ENCODE measurements at places on chromosomes 6 and 20.

DNA sequence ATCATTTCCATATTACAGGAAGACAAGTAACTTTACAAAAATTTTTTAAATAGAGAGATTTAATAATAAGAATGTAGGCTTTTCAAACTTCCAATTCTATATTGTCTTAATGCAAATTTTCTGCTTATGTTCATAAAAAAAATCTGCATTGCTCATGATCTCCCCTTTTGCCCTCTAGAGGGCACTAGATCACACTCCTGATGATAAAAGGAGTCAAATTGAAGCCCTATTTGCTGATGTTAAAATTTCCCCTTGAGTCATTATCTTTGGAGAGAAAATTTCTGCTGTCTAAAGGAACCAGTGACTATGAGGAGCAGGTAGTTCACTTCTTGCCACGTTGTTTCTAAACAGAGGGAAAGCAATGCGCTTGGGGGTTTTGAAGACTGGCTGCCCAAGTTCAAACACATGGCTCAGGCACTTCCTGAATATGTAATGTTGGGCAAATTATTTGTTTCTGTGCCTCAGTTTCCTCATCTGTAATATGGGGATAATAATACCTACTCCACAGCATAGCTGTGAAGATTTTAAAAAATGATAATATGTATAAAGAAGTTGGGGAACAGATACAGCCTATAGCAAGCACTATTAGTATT is 874.2 kb downstream of the TFAP2A start:
- no peak for DNase-seq

- no peak for DNase-seq
Measured at GRCh38 chr6:118292558-118292957, 255.5 kb upstream of the PLN start.

DNA sequence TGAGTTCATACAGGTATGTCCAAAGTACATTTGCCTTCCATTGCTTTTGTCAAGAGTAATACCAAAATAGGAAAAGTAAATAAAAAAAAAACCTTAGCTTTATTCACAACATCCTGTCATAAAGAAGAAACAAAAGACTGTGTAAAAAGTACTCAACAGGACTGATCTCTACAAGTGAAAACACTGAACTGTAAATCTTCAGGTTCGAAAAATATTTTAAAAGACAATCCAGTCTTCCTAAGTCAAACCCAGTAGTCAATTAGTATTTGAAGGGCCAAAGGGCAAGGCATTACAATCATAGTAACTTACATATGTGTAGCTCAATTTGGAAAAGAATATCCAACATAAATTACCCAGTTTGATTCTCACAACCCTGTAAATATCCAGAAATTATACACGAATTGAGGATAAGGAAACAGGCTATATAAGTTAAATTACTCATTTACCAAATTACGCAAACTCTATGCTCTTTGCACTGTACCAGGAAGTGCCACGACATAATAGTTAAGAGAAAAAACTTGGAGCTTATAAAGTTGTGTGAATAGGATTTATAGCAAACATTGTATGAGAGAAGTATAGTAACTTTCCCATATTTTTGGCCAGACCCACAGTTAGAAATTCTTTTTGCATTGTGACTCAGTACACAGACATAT is 21.2 kb downstream of the PTPRK start:
- DNase-seq, result no peak

- DNase-seq, result no peak
Measured at GRCh38 chr6:37942606-37943376, 123.3 kb downstream of the ZFAND3 start.

DNA sequence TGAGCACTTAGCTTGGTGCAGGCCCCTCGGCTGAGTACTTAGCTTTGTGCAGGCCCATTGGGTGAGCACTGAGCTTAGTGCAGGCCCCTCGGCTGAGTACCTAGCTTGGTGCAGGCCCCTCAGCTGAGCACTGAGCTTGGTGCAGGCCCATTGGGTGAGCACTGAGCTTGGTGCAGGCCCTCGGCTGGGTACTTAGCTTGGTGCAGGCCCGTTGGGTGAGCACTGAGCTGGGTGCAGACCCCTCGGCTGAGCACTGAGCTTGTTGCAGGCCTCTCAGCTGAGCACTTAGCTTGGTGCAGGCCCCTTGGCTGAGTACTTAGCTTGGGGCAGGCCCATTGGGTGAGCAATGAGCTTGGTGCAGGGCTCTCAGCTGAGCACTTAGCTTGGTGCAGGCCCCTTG is 387.1 kb downstream of the THBS2 start:
- no peak for DNase-seq

GRCh38 chr6:132972971-132973370 is 158.6 kb downstream of the RPS12 start:
- DNase-seq, result peak; percentile 76

- DNase-seq, result no peak
Measured at GRCh38 chr6:69880601-69881000, 14.2 kb downstream of the COL19A1 start.

- DNase-seq, result no peak
Measured at GRCh38 chr6:78482801-78483552, 384.4 kb upstream of the IRAK1BP1 start.

DNA sequence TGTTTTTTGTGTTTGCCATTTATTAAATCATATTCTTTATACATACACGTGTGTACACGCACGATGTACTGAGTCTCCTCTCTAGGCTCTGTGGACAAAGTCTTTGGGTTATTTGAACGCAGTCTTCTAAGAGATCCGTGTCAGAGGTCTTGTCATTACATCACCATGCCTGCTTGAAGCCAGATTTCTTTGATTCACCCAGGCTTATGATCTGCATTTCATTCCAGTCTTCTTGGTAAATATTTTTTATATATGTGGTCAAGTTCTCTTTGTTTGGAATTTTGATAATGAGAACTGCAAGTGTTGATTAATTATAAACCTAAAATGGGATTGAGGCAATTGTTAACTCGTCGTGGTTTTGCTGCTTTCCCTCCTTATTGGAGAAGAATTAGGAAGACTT is 34.6 kb downstream of the KCNS1 start:
- DNase-seq, result no peak

DNA sequence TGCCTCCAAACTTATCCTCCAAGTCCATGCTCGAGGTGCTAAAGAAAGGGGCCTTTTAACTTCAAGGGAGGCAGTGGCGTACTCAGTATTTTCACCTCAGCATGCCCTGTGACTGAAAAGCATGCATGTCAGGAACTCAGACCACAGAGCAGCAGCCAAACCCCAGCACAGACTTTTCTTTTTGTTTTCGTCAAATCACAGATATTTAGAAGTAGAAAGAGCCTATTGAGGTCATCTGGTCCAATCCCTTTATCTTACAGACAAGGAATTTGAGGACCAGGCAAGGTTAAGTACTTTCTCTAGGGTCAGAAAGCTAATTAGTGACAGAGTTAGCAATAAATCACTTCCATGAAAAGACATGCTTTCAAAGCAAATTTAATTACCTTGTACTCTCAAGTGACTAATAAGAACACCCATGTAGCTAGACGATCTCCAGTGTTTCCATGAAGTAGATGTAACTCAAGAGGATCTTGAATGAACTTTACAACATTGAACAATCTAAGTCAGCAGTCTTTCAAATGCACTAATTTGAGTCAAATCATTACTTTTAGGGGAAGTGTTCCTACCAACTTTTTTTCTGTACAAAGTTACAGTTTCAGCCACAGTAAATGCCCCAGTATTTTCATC is 35.9 kb downstream of the MOXD1 start:
- DNase-seq, result peak; percentile 32

DNA sequence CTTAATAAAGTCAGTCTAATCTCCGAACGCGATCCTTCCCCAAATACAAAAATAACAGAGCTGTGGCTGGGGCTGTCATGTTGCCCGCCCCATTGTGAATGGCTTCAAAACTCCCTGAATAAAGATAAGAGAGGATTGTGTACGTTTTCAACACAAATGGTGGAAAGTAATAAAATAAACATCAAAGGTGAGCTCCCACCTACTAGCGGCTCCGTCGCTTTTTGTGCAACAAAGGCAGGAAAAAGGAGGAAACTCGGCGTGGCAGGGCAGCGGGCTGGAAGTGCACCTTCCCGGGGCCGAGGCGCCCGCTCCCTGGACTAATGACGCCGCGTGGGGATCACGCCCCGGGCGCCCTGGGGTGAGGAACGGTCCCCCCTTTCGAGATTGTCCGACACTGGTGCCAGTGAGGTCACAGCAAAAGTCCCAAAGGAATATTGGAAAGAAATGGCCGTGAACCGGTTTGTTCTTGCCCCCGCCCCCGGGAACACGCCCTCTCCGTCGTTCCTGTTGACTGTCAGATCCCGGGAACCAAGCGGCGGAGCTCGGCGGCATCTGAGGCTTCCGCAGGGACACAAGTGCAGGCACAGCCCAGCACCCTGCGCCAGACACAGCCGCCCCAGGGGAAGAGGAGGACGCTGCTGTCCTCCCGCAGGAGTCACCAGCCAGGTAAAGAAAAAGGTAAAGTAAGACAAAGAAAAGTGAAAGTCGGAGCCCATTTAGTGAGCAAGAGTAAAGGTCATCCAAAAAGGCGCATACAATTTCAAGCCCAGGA is 1.1 kb upstream of the FOXQ1 start:
- DNase-seq, result no peak

GRCh38 chr6:134640229-134640628 is 309.7 kb downstream of the ALDH8A1 start:
- DNase-seq, result no peak

DNA sequence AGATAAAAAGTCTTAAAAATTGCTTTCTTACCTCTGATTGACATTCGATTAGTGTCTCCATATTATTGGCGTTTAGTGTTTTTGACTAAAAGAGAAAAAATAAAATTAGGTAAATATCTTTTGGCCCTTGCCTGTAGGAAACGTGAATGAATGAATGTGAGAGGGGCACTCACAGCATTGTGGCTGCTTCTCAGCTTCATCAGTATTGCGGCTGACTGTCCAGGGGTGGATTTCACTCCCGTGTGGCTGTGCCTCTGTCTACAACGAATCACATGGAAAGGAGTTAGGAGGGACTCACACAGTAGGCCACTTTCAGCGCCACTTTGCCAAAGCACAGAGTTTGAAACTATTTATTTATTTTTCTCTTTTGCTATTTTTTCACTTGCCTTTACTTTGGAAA is 844 bp downstream of the TAGAP start:
- DNase-seq, result no peak

DNA sequence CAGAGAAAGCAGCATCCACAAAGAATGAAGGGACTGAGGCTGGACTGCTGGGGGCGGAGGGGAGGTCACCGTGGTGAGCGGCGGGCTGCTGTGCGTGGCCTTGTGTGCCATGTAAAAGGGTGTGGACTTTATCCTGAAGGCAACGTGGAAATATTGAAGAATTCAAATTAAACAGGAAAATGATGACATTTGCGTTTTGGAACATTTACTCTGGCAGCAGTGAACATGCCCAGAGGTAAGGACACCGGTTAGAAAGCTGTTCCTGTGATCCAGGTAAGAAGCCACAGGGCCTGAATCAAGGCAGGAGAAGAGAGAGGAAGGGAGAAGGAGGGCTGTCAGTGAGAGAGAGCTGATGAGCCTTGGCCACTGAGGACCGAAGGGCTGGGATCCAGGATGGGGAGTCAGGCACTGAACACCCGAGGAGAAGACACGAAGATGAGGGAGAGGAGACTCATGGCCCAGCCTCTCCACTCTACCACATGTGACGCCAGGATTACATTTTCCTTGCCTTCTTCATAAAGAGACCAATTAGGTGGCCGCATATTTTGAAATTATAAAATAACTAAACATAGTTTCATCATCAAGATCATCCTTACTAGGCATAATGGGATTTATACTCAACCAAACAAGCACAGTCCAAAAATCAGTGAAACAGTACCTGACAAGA is 58.4 kb downstream of the TRAM2 start:
- no peak for DNase-seq

- no peak for DNase-seq
Measured at GRCh38 chr20:49712996-49713752, 504 bp downstream of the B4GALT5 start.

GRCh38 chr6:140281236-140281635 is 906.8 kb upstream of the CITED2 start:
- DNase-seq, result no peak

GRCh38 chr6:105499931-105500330 is 97.0 kb upstream of the PREP start:
- no peak for DNase-seq

GRCh38 chr20:1435337-1435699 is 31.3 kb downstream of the NSFL1C start:
- no peak for DNase-seq

GRCh38 chr20:14637441-14637840 is 300.0 kb upstream of the FLRT3 start:
- DNase-seq, result no peak

DNA sequence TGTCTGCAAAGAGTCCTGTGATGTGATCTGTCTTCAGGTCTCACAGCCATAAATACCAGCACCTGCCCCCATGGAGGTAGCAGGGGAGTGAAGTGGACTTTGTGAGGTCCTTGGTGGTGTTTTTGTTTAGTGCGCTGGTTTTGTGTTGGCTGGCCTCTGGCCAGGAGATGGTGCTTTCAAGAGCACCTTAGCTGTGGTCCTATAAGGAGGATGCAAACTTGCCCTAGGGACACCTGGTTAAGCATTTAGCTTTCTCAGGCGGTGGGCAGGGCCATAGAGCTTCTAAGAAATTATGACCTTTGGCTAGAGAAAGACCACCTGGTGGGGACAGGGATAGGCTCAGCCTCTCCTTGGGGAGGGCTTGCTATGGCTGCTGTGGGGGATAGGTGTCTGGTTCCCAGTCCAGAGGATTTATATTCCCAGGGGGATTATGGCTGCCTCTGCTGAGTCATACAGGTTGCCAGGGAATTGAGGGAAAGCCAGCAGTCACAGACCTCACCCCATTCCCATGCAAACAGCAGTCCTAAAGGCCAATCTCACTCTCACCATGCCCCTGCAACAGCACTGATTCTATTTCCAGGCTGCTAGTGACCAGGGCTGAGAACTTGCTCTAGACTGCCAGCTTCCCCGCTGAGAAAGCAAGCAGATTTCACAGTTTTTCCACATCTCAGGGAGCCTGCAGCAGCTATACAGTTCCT is 259.3 kb downstream of the TFAP2B start:
- DNase-seq, result no peak

DNA sequence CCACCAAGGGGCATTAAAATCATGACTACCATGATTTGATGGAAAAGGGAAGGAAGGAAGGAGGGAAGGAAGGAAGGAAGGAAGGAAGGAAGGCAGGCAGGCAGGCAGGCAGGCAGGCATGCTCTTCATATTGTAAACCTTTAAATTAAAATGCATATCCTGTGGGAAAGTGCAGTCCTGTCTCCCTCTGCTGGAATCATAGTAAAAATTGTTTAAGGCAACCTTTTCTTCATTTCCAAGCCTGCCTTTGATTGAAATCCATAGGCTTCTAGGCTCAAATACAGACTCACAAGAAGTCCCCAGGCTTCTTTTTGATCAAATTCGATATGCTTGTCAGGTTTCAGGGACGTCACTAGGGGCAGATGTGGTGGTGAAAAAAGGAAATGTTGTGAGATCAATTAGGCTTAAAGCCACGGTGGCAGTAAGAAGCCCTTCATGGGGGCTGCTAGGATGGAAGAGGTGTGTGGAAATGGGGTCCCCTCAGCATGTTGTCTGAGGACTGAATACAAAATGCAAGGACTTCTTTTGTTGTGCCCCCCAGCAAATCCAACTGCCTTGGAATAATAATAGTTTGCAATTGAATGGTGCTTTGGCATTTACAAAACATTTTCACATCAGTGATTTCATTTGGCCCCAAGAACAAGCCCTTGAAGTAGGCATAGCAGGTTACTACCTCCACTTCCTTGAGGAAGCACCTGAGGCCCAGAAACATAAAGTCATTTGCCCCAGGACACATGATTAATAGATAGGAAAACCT is 25.6 kb upstream of the GABRR1 start:
- DNase-seq, result peak; percentile 46
